Heart right ventricle (tissue), 16 donors: ENCODE measurements at places on chromosomes 5 and 9.

DNA sequence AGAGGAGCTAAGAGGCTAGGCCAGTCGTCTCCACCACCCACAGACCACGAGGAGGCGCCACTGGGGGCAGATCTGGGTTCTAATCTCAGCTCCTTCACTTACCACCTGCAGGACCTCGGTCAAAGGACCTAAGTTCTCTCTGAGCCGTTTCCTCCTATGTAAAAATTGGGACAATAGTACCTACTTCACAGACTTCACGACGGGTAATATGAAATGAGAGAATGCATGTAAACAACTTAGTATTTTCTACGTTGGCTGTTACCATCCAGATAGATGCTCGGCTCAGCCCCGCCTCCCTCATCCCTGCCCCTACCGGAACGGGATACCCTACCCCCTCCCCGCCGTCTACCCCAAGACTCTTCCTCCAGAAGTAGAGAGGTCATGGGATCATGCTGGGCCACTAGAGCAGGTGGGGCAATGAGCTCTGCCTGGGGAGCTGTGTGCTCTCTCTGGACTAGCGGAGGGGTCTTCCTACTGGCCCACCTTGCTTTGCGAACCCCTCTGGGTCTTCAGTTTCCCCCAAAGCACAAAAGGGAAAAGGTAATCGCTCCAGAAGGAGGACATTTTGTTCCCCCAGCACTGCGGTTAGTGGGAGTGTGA is 541 bp downstream of the GNPDA1 start:
- peak; percentile 32 for DNase-seq

DNA sequence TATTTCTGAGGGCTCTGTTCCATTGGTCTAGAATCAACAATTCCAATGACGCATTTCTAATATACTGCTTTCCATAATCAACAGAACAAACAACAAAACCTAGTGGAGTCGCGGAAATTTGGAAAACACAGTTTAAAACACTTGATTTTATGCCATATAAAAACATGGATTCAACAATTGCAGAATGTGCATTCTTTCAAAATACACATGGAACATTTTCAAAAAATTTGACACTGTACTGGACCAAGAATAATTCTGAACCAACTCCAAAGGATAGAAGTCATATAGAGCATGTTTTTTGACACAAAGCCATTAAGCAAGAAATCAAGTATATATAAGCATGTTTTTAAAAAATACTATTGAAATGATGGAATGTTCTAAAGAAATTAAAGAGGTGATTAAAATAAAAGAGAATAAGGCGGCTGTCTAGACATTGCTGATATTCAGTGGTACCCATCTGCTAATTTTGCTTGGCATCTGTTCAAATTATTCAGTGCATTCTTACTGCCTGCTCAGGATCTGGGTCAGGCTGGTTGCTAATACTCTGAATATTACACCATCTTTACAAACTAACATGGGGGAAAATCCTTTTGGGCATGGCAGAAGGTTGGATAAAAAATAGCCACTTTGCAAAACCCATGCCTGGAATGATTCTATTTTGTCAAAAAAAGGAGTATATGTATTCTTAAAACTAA is 221.3 kb downstream of the NPR3 start:
- no peak for DNase-seq

GRCh38 chr5:175740014-175740413 is 82.1 kb downstream of the HRH2 start:
- no peak for DNase-seq

DNA sequence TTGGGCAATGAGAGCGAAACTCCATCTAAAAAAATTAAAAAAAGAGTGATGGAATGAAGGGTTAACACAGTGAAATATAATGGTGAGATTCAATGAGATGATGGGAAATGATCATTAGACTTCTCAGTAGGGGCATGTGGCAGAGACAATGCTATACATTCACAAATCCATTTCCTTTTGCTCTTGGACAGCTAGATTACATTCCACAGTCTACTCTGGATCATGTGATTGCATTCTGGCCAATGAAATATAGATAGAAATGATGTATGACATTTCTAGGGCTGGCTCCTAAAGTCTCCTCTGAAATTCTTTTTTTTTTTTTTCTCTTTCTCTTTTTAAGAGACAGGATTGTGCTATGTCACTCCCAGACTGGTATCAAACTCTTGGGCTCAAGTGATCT is 3.8 kb upstream of the GALT start:
- no peak for DNase-seq

GRCh38 chr5:16894236-16895057 is 41.6 kb downstream of the MYO10 start:
- no peak for DNase-seq

DNA sequence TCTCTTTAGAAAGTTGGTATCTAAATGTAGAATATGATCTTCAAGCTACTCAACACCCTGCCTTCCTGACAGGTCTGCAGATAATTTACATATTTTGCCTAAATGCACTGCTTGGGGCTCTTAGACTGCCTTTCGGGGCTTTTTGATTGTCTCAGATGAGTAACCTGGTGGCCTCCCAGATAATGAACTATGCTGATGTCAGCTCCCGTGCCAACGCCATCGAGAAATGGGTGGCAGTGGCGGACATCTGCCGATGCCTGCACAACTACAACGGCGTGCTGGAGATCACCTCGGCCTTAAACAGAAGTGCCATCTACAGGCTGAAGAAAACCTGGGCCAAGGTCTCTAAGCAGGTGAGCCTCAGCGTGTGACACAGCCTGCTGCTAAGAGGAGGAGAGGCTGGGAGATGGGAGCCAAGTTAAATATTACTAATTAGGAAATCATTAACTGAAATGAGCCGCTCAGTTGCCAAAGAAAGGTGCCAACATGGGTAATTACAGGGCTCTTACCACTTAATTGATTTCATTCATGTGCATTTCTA is 20.8 kb upstream of the CKMT2 start:
- no peak for DNase-seq

DNA sequence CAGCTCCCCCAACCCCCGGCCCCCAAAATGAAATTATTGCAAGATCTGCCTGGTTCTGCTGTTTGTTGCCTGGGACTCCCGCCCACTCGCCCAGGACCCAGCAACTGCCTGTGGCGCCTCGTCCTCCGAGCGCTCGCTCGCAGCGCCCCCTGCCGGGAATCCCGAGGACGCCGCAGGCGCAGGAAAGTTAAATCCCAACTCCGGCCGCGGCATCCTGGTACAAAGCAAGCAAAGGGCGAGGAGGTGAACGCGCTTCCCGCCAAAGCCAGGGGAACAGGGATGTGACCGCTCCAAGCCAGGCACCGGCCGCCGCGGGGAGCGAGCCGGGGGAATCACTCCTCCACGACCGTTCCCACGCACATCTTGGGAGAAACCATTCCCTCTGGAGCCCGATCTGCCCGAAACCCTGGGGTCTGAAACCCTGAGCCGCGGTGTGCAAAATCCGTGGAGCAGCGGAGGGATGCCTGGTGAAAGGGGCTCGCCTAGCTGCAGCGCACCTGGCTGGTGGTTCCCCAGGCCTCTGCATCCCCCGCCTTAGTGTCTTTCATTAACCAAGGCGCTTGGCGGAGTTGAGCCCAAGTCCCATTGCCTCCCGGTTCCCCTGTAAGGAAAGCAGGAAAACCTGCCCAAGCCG is 1.3 kb downstream of the SEMA5A start:
- DNase-seq, result peak; percentile 87

- DNase-seq, result peak; percentile 83
Measured at GRCh38 chr9:129483415-129484351, 137.2 kb downstream of the C9orf50 start.

DNA sequence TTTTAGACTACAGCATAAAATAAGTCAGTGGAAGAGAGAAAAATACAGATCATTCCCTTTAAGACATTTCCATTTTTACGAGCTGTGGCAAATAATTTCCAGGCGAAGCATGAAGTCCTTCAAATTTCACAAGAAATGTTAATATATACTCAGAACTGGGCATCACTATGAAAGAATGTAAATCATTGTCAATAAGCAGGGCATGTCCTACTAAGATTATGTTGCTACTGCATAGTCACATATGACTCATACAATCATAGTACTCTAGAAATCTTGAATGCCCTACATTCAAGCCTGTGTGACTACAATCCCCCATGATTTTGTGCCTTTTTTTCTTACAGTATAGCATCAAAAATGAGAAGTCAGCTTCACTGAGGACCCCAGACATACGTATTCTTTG is 485.2 kb upstream of the FTMT start:
- DNase-seq, result no peak

DNA sequence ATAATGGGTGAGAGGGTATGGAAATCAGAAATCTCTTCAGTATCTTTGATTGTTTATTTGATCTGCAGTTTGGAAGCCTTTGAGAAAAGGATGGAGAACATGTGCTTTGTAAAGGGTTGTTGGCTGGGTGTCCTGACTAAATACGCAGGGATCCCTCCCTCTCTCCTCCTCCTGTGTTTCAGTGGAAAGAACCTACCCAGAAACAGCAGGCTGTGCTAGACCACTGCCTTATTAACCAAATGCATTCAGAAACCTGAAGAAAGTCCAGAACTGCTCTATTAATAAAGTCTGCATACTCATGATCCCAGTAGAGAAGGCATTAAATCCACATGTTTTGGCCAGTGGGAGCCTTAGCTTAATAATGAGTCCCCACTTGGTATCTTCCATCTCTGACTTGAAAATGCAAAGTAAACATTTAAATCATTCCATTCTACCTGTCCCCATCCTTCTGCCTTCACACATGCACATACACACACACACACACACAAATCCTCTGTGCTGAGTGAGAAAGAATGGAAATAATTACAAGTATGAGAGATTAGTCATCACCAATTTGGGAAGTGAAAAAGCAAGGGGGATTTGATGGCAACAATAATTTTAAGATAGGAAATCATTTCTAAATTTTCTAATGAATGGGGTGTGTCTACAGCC is 10.0 kb upstream of the LECT2 start:
- DNase-seq, result no peak

DNA sequence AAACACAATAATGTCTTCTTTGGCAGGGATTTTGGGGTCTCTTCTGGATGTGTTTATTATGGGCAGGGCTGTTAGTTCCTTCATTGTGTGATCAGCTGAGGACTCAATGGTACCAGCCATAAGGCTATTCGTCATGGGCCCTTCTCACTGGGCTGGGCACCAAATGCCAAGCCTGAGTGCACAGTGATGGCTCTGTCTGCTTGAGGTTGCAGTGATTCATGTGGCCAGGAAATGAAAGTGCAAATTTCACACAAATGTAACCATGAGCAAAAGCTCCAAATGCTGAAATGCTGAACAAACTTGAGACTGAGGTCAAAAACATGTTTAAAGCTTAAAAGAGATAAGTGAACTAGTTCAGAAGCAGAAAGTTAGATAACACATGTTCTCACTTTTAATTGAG is 191.0 kb downstream of the TARS1 start:
- no peak for DNase-seq

DNA sequence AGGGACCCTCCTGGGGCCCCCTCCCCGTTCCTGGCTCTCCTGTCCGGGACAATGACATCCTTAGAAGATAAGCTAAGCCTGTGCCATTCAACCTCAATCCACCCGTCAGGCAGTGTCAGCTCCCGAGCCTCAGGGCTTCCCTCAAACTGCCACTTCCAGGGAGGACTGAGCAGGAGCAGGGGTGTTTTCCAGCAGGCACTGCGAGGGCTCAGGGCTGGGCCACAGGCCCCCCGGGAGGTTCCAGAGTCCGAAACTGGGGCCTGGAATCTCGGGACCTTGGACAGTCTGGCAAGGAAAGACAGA is 26.2 kb downstream of the LHX3 start:
- DNase-seq, result no peak

DNA sequence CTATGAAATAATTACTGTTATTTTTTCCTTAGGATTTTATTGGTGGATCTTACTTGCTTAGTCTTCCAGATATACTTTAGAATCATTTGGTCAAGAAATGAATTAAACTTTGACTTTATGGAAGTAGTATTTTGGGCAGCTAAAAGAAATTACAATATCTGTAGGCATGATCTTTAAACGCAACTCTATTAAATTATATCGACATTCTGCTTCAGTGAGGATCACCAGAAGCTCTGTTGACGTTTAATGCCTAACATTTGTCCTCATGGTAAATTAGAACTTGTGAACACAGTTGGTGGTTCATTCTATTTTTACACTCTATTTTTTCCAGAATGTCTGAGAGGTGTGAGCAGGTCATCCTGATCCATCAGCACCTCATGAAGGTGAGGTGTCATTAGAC is 211.6 kb downstream of the TMEM167A start:
- DNase-seq, result no peak

- no peak for DNase-seq
Measured at GRCh38 chr5:45512521-45512920, 183.7 kb downstream of the HCN1 start.

- no peak for DNase-seq
Measured at GRCh38 chr9:121217609-121218292, 16.1 kb upstream of the RAB14 start.

DNA sequence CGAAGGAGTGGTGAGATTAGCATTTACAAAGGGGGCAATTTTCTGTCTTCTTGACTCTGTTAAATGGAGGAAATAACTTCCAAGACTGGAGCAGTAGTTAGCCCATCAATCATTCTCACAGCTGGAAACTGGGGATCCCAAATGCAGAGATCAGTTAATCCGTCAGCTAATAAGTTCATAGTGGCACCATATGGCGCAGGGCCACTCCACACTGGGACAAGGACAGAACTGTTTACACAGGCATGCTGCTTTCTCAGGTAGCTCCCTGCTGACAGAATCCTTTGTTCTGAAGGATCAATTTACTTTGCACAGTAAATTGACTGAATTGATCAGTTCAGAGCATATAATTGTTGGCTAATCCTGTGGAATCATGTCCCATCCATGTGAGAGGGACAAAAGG is 395.7 kb downstream of the TMEM161B start:
- DNase-seq, result no peak

DNA sequence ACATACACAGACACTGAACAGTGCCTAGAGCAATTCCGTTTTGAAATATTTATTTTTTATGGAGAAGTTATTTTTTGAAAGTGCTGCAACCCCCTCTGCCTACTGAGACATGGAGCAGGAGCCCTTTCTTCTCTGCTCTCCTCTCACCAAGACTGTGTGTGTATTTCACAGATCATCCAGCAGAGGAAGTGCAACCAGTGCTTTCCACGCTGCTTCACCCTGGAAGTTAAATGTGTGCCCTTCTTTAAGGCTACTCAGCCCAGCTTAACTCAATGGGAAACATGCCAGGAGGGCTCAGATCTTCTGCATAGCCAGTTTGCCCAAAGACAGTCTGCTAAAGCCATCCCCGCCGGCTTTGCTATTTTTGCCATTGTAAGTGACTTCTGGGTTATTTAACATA is 606.3 kb downstream of the TLE1 start:
- no peak for DNase-seq

DNA sequence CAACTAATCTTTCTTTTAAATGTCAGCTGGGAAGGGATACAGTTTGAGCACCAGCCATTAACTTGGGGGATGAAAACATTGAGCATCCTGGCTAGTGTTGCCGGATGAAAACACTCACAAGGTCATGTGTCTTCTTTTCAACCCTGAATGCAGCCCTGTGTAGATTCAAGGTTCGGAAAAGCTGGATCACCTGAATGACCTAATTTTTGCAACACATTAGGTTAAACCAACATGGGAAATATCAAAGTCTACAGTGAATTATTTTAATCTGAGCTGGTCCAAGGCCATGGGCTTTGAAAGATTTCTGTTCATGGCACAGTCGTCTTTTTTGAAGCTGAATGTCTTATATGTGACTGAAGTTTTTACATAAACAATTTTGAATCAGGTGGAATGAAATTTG is 281.2 kb downstream of the ARHGEF28 start:
- no peak for DNase-seq

GRCh38 chr5:2250365-2250950 is 367.7 kb upstream of the IRX4 start:
- no peak for DNase-seq
